ENCODE measurements at places on chromosomes 12 and 14.

DNA sequence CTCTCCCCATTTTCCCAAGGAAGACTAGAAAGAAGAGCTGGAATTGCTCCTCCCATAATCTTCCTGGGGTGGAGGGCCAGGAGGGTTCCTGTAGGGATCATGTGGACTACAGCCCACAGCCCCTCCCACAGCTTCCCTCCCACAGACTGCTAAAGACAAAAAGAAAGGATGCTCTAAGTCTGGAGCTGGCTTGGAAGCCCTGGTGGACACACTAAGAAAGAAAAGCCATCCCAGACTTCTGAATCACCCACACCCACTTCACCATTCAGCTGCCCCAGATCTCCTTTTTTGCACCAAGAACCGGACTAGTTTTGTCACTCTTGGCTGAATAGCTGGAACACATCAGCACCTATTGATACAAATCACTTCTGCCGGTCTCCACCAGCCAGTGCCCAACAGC is 56.8 kb upstream of the PLXNC1 start:
- no peak for DNase-seq

- peak; percentile 34 for DNase-seq
Observed at GRCh38 chr14:104082807-104083206, 2.7 kb upstream of the ASPG start.

DNA sequence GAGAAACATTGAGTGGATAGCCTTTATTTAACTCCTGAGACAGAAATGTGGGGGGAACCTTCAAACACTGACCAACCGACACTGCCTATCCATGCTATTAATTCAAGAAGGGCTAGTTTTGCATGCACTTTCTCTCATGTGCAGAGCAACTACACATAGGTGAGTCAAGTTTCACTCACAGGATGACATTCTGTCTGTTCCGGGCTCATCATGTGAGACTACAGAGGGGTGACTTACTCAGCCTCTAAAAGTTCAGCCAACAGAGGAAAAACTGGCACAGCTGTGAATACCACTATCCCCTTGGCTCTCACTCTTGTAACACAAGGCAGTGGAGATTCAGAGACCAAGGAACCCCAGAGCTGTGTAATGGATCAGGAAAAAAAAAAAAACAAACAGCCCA is 13.3 kb downstream of the BEST3 start:
- DNase-seq: no peak

GRCh38 chr12:10211101-10211939 is 1.4 kb upstream of the GABARAPL1 start:
- no peak for DNase-seq

GRCh38 chr12:113372371-113372770 is 14.0 kb downstream of the PLBD2 start:
- DNase-seq: no peak

DNA sequence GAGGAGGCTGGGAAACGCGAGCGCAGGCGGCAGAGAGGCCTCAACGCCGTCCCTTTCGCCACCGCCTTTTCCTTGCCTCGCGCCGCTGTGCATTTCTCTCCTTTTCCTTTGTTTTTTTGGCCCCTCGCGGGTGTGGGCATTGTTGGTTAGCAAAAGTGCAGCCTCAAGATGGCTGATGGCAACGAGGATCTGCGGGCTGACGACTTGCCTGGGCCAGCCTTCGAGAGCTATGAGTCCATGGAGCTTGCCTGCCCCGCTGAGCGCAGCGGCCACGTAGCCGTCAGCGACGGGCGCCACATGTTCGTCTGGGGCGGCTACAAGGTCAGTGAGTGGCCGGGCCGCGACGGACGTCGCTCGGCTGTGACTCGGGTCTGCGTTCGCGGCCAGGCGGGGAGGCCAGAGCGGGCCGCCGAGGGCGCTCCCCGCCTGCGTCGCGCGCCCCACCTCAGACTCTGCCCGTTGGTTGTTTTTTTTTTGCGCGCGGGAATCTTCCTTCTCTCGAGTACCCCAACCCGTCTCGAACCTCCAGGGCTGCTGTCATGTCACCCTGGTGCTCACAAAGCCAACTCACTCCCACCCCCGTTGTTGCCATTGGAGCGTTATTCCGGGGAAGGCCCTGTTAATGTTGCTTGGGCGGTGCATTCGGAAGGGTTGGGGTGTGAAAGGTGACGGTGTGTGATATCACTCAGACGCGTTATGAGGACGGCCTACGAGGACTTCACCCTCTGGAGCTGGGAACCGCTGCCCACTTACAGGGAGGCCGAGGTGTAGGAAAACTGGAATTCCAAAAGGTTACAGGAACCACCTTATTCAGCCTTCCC is 558 bp downstream of the KLHDC2 start:
- DNase-seq: peak; percentile 46

- DNase-seq: no peak
Observed at GRCh38 chr12:30913323-30913722, 13.2 kb upstream of the TSPAN11 start.

GRCh38 chr12:120799243-120800045 is 73.8 kb downstream of the ACADS start:
- no peak for DNase-seq

DNA sequence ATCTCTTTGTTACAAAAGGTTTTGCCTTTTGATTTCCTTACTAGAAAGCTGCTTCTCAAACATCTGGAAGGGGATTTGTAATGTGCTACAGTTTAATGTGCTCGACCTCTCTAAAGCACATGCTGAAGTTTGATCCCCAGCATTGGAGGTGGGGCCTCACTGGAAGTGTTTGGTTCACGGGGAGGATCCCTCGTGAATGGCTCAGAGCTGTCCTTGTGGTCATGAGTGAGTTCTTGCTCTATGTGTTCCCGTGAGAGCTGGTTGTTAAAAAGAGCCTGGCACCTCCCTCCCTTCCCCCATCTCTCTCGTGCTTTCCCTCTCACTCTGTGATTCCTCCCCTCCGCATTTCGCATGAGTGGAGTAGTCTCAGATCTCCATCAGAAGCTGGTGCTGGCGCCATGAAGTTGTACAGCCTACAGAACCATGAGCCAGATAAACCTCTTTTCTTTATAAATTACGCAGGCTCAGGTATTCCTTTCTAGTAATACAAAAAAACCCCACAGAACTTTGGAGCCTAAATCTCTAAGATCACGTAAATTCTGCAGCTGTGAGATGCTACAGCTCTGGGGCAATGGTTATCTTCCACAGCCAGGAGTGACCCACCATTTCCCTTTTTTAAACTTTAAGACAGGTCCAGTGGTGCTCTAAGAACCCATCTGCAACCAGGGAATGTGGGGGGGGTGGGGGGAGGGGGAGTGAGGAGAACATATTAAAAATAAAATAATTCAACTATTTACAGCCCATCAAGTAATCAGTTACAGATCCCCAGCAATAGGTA is 214.4 kb downstream of the FOXN3 start:
- no peak for DNase-seq

GRCh38 chr14:64040044-64040443 is 187.2 kb downstream of the SYNE2 start:
- no peak for DNase-seq

DNA sequence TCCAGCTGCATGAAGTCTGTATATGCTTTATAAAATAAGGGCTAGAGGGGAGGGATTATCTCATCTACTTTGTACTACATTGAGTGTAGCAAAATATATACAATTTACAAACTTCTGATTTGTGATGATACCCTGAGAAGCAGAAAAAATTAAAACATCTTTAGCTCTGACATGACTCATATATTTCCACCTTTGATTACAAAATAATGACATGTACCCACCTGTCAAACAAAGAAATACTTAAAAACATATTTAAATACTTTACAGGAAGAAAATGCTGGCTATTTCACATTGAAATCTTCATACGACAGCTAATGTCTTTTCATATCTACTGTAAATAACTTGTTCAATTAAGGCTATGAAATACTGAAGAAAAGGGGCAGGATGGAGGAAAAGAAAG is 3.3 kb downstream of the GPR135 start:
- DNase-seq: no peak

DNA sequence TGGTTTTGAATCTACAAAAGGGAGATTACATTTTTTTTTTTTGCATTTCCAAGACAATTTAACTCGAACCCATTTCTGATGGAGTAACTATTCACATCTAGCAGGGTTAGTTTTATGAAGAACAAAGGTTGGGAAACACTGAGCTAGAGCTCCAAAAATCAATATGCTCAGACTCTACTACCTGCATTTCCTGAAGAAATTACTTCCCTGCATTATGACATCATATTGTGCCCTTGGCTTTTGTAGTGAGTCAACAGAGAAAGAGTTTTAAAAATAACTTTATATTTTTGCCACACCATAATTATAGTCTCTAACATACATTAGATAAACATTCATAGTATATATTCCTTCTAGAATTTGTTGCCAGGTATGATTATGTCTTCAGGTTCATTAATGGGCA is 14.8 kb downstream of the GRIP1 start:
- no peak for DNase-seq

DNA sequence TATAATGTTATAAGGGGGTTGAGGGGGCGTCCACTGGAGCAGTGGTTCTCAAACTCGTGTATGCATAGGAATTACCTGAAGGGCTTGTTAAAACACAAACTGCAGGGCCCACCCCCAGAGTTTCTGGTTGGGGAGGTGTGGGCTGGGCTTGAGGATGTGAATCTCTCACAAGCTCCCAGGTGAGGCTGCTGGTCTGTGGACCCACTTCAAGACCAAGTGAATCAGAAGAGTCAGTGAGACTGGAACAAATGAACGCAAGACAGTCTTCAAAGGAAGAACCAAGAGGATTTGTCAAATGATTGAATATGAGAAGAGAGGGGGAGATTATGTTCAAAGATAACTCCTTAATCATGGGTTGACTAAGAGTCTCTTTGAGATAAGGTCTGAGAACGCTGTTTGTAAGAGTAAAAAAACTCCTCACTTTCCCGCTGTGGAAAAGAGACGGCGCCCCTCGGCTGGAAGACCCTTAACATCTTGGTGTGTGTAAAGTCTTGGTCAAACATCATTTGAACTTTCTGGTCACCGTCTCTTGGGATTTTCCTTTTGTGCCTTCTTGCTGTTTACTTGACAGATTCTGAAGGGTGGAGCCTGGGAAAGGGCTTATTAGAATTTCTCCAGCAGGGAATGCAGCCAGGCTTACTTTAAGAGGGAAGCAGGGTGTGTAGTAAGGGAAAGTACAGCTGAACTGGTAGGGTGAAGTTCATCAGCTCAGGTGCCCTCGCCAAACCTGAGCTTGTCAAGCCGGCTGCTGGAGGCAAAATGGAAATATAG is 5.3 kb upstream of the FOXN3 start:
- no peak for DNase-seq

- DNase-seq: no peak
Observed at GRCh38 chr14:50978888-50979287, 34.6 kb upstream of the PYGL start.

- peak; percentile 89 for DNase-seq
Observed at GRCh38 chr12:116525418-116526001, 33.7 kb upstream of the MAP1LC3B2 start.

DNA sequence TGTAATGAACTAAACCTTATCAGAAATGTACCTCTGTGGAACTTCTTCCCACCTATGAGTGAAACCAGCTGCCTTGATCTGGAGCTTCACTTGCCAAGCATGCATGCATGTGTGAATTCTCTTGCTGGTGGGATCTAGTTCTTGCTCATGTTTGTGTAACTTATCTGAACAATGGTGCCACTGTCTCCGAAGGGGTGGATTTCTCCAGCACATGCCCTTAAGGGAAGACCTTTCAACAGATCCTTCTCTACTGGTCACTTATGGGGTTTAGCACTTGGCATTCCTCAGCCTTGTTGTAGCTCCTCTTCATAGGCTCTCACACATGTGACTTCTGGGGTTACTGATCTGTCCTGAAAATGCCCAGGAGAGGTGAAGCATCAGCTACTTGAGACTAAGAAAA is 25.0 kb downstream of the SMOC1 start:
- DNase-seq: no peak

DNA sequence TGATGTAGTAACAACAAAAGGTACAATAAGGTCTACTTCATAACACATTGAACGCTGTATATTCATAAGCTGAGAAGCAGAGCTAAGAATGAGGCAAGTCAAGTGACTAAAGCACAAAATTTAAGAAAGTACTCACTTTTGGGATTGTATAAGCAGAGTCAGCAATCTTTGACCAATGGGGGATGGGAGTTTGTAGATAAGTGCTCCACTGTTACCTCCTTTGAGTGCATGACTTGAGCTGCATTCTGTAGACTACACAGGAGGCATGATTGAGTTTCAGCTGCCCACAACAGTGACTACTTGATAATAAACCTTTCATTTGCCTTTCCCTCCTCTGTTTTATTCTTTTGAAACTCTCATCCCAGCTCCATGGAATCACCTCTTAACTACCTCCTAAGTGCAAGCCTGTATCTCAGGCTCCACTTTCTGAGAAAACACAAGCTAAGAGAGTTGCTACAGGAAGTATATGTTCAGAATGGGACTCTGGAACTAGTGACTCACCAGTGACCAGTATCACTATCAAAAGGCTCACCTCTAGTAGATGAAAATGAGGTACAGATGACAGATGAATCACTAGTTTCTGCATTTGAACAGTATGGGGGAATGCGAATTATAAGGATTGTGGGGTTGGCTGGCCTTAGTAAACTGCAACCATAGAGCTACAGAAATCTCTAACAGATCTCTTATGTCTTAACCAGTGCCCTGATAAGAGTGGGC is 49.2 kb downstream of the SLC35F4 start:
- DNase-seq: no peak

- DNase-seq: peak; percentile 72
Observed at GRCh38 chr14:20679907-20680306, 4.5 kb upstream of the RNASE4 start.

GRCh38 chr14:104282332-104283196 is 144.2 kb downstream of the KIF26A start:
- peak; percentile 51 for DNase-seq

- DNase-seq: no peak
Observed at GRCh38 chr12:7259060-7259459, 44.8 kb upstream of the ACSM4 start.

- no peak for DNase-seq
Observed at GRCh38 chr12:12415886-12416285, 59.0 kb downstream of the BORCS5 start.

- DNase-seq: no peak
Observed at GRCh38 chr12:30932881-30933280, 6.3 kb downstream of the TSPAN11 start.

- no peak for DNase-seq
Observed at GRCh38 chr14:43019826-43020225, 1413.2 kb downstream of the LRFN5 start.

Measured in right cardiac atrium (tissue), 5 donors.